ENCODE measurements at places on chromosomes 7 and 10.

DNA sequence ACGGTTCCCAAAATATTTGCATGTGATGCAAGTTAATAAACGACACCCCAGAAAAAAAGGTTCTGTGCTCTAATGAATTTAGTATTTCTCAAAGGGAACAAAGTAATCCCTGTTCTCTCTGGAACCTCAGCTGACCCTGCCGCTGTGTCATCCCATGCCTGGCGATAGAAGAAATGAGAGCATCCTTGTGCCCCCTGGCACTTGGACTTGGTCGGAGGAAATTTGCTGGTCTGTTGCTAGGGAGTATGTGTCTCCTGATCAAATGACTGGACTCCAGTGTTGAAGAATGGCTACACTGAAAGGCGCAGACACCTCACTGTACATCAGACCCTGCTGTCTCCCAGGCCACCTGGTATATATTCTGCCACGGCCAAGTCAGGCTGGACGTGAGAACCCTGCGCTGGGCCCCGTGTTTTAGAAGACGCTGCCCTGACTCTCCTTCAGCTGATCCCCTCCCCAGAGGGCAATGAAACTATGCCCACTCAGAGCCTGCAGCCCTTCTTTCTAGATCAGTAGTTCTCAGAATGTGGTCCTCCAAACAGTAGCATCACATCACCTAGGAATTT lies 67.2 kb downstream of the THNSL1 start:
- no peak for DNase-seq

GRCh38 chr10:124798781-124799180 lies 2.8 kb upstream of the ABRAXAS2 start:
- DNase-seq: no peak

- DNase-seq: no peak
Observed at GRCh38 chr10:23172429-23173213, 19.5 kb upstream of the PTF1A start.

DNA sequence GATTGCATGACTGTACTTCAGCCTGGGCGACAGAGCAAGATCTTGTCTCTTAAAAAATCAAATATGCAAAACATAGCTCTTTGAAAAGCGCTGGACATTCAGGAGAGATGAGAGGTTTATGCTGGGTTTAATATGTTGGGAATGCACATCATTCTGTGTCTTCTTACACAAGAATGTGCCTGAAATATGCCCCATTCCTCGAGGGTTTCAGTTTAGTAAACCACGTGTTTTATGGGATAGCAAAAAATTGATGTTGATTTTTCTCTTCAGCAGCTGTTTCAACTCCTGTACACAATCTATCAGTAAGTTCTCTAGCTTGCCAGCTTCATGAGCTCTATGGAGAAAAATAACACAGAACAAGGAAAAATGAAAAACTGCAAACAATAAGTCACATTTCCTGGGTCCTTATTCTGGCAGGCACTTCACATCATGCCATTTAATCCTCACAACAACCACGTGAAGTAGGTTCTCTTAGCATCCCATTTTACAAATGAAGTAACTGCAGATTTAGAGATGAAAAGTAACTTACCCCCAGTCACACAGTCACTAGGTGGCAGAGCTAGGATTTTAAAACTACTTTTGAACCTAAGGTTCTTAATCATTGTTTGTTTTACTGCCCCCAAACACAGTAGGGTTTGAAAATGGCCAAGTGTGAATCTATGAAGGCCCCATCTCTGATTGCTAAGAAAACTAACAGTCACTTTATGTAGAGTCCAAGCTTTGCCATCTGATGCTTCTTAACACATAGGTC lies 423.6 kb downstream of the PHTF2 start:
- no peak for DNase-seq

DNA sequence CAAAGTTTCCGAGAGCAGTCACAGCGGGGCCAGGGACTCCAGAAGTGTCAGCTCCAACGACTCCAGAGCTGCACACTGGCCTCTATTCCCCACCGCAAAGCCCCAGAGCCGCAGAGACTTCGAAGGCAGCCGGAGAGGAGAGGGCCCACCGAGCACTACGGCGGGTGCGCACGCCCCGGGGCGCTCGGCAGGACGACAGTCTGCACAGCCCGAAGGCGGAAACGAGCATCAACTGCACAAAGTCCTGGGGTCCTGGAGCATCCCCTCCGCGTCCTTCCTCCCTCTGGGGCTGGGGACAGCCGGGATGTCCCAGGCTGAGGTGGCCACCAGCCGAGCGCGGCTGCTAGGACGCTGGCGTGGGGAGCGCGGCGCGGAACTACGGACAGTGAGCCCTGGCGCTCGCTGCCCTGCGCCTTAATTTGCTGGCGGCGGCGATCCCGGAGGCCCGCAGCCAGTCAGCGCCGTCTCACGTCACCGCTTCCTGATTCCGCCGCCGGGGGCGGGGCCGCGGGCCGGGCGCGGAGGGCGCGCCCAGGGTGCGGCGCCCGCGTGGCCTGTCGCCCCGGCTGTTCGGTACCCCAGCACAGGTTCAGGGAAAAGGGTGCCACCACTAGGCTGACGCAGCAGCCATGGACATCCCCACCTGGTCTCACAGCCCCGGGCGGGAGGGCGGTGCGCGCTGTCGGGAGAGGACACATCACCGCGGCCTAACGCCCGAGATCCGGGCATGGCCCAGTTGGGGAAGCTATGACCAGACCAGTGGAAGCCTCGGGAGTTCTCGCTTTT lies at the start of gene TBX20:
Gene TBX20 (minus strand): TSS at position 391 of the 786 bp plus-strand sequence. CDS start 480 bp downstream, outside the sequence.
- DNase-seq: peak; percentile 35

DNA sequence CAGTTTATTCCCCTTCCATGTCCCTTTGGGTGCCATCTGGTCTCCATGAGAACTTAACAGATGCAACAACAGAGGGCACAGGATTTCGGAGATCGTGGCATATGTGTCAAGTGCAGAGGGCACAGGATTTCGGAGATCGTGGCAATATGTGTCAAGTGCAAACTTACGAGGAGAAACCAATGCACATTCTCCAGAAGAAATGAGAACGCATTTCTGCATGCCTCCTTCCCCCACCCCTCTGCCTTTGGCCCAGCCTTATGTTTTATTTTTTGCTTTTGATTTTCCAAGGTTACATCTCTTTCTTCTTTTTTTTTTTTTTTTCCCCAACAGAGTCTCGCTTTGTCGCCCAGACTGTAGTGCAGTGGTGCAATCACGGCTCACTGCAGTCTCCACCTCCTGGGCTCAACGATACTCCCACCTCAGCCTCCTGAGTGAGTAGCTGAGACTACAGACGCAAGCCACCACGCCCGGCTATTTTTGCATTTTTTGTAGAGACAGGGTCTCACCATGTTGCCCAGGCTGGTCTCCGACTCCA lies 586 bp upstream of the ANKRD26 start:
- DNase-seq: no peak

- no peak for DNase-seq
Observed at GRCh38 chr7:132150711-132151110, 425.6 kb downstream of the PLXNA4 start.

- no peak for DNase-seq
Observed at GRCh38 chr7:85070967-85071628, 115.8 kb downstream of the SEMA3D start.

GRCh38 chr10:47333532-47333931 lies 11.3 kb downstream of the GDF2 start:
- no peak for DNase-seq

DNA sequence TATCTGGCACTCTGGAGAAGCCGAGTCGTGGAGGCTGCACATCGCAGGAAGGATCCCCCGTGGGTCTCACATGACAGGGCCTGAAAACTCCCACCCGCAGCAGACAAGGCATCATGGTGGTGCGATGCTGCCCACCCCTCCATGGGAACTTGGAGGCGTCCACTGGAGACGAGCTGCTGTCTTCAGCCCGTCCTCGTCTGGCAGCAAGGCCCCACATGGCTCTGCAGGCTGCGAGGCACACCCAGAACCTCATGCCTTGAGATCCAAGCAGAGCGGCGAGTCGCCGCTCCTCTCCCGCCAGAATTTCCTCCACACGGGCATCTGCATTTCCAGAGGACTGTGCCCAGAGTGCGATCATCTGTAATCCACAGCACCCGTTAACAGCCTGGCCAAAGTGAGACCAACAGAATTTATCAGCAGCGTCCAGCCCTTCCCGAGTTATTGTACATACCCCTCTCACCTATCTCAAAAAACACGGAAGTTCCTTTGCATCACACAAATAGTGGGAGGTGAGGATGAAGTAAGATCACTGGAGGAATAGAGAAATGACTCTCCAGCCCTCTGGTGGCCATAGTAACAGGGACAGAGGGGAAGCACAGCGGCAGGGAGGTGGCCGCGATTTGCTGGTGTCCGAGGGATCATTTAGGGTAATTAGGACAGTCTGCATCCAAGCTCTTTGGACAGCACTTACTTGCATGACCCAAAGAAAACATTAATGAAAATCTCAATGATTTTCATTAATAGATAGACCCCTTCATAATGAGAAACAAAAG lies 292.4 kb downstream of the USP6NL start:
- DNase-seq: no peak

DNA sequence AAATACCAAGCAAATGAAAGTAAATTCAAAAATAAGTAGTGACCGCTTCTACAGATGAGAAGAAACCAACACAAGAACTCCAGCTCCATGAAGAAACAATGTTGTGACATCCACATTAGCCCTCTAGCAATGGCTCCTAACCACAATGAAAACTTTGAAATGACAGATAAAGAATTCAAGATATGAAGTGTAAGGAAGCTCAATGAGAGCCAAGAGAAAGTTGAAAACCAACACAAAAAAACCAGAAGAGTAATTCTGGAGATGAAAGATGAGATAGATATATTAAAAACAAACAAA lies 68.2 kb upstream of the DDC start:
- DNase-seq: no peak

GRCh38 chr10:73333202-73333601 lies 25.5 kb downstream of the CFAP70 start:
- no peak for DNase-seq

GRCh38 chr7:38600741-38601140 lies 30.4 kb downstream of the AMPH start:
- DNase-seq: no peak

GRCh38 chr7:37212051-37212450 lies 236.6 kb downstream of the ELMO1 start:
- DNase-seq: no peak

DNA sequence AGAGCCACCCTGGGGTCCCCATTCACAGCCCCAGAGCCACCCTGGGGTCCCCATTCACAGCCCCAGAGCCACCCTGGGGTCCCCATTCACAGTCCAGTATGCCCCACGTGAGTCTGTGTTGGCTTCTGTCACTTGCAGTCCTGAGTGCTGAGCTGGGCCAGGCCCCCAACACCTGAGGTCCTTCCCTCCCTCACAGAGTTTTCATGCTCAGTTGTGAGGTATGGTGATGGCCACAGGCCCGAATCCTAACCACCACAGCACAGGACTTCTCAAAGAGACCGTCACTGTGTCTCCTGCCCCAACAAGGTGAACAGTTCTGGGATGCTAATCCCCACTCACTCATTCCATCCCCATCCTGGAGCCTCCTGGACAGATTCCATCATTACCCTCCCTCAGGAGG lies 239.2 kb downstream of the PTPRN2 start:
- DNase-seq: no peak

DNA sequence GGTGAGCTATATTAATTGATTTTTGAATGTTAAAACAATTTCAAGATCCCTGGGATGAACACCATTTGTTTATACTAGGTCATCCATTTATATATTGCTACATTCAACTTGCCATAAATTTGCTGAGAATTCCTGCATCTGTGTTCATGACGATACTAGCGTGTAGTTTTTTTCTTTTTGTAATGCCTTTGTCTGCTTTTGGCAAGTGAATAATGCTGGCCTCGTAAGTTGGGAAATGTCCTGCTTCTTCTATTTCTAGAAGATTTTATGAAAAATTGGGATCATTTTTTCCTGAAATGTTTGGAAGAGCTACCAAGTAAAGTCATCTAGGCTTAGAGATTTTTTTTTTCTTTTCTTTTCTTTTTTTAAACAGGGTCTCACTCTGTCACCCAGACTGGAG lies 12.9 kb upstream of the MEST start:
- DNase-seq: no peak

DNA sequence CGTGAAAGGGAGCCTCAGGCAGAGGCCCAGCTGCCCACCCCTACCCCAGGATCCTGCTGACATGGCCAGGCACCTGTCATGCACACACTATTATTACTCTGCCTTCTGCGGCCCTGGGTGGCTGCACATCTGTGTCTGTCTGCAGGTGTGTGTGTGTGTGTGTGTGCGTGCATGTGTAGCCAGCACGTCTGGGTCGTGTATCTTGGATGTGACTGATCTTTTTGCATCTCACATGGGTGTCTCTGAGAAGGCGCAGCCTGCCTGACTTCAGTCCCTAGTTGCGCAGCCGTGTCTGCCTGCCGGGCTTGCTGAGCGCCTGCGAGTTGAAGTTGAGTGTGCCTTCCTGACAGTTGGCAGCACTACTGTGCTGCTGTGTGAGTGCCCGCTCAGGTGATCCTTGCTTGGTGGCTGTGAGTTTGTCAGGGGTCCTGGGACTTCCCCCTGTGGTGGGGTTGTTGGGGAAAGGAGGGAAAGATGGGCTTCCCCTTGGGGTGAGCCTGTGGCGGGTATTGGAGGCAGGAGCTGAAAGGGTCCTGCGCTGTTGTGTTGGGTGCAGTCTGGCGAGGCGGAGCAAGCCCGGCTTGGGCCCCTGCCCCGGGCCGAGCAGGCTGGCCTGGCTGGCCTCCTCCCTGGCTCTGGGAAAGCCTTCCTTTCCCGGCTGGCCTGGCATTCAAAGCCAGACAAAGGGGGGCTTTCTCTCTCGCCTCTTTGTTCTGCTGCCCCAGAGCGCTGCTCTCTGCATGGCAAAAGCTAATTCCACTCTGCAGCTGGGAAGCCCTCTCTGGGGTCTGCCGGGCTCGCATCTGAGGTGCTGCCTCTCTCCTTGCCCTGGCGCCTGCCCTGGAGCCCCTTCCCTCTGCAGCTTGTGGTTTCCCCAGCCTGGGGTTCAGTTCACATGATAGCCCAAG lies 4.9 kb downstream of the TRIM8 start:
- DNase-seq: no peak

DNA sequence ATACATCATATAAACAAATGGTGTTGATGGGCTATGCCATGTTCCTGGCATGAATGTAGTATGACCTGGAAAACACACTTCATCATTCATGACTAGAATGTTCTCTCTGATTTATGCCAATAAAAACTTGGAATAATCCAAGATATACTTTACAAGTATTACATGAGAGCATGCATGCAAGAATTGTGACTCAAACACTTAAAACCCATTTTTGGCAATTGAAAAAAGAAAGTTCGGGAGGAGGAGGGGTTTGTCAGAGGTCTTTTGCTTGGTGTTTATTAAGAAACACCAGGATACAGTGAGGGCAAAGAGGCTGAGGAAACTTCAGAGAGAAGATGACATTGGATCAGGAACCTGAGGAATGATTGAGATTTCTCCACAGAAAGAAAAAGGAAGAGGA lies 10.2 kb upstream of the CUL1 start:
- DNase-seq: no peak

DNA sequence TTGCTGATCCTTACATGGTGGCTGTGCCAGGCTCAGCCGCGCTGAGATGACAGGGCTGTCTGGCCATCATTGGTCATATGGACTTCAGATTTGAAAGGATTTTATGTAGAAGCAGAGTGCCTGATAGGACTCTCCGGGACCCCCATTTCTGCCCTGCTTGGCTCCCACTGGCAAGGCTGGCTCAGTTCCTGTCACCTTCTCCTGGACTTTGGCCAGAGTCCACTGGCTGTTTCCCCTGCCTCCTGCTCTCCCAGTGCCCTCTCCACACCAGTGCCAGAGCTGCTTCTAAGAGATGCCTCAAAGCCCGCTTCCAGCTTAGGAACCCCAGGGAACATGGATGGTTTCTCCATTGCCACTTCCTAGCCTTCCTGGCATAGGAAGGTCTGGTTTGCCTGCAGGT lies 5.1 kb upstream of the SH2D4B start:
- no peak for DNase-seq
